CD4-positive, alpha-beta T cell treated with Interleukin-15 for 1 hour (primary cell): ENCODE measurements at places on chromosomes 7 and 10.

- no peak for DNase-seq
Measured at GRCh38 chr10:102414749-102415148, 3.8 kb downstream of the PSD start.

GRCh38 chr10:21493784-21494183 lies 31.7 kb downstream of the SKIDA1 start:
- DNase-seq = no peak

- DNase-seq = peak; percentile 64
Measured at GRCh38 chr10:97676770-97677581, 10.1 kb downstream of the AVPI1 start.

DNA sequence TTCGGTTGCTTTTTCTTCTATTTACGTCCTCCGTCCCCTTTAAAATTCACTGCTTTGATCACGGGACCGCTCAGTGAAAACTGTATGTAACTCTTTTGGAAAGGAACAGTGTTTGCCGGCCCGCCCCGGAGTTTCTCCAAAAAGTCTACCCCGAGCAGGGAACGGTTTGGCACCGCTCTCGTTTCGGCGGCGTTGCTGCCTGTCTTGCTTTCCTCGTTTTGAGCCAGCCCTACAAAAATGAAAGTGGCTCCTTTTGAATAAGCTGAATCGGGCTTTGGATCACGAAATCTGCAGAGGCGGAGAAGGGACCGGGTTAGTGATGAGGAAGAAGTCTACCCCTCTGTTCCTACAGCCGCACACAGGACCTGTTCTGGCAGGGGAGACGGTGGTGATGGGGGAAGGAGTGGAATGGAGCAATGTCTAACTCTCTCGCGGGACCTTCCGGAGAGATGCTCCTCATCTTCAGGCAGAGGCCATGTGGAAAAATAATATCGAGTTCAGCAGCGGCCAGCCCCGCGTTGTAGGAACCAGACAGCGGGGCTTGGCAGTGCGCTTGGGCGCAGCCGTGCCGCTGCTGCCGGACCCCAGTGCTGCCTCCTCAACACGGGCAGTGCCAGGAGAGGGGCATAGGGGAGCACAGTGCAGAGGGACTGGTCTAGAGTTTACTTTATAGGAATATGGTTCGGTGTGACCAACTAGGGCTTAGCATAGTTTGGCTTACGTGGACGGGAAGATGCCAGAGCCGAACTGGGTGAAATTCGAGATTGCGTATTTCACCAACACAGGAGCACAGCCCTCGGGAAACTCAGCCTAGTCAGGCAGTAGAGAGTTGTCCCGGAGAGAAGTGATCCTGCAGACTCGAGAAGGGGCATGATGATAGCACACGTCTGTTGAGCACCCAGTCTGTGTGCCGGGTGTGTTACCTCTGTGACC lies 1.4 kb downstream of the HTRA1 start:
- no peak for DNase-seq

GRCh38 chr10:35007858-35008301 lies 82.3 kb downstream of the CUL2 start:
- DNase-seq = no peak

GRCh38 chr10:129140921-129141885 lies 325.8 kb upstream of the MGMT start:
- DNase-seq = no peak

GRCh38 chr7:123425246-123425645 lies 109.1 kb downstream of the IQUB start:
- no peak for DNase-seq

DNA sequence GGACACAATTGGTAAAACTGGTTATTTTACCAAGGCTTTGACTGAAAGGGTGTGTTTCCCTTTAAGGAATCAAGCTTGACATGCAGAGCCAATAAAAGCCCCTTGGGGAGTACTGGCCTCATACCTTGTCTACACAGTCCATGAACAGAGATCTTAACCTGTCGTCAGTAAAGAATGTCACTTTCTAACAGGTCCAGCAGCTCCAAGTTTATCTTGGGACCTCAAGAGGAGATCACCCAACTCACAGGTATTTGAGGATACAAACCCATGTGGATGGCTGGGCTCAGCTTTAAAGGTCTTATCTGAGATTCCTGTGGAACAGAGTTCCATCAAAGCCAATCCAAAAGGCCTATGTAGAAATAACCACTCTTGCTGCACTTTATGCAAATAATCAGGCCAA lies 61.3 kb downstream of the COA1 start:
- no peak for DNase-seq
